CD8-positive, alpha-beta memory T cell (primary cell): ENCODE measurements at places on chromosomes 6 and 20. TPM values are rescaled to one million over a fixed set of nuclear protein-coding genes. Genes with fewer than 3 reads are reported as not detected.

POU5F1 gene
- not detected for total RNA-seq

RAET1L gene
- total RNA-seq = not detected

DNA sequence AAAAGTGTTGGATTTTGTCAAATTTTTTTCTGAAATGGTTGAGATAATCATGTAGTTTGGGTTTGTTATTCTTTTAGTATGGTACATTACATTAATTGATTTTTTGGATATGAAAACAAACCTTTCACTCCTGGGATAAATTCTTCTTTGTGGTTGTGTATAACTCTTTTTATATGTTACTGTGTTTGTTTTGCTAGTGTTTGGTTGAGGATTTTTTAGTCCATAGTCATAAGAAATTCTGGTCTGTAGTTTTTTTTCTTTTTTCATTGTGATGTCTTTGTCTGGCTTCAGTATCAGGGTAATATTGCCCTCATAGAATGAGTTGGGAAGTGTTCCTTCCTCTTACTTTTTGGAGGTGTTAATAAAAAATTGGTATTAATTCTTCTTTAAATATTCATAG lies 122.2 kb upstream of the ATXN1 start:
- no peaks in the 10 kb centered on the region for H3K4me1 ChIP-seq
- no peaks in the 10 kb centered on the region for H3K27me3 ChIP-seq
- no peak overlapping the region for H3K4me3 ChIP-seq
- H3K27ac ChIP-seq = no peak overlapping the region

- no peaks in the 10 kb centered on the region for H3K4me1 ChIP-seq
- no peaks in the 10 kb centered on the region for H3K36me3 ChIP-seq
- H3K4me3 ChIP-seq = no peak overlapping the region
- no peak for DNase-seq
- H3K27me3 ChIP-seq = no peaks in the 10 kb centered on the region
These were observed 332.2 kb upstream of the RSPO3 start for GRCh38 chr6:126786262-126786661.
